ENCODE measurements at places on chromosomes 2 and 18.

DNA sequence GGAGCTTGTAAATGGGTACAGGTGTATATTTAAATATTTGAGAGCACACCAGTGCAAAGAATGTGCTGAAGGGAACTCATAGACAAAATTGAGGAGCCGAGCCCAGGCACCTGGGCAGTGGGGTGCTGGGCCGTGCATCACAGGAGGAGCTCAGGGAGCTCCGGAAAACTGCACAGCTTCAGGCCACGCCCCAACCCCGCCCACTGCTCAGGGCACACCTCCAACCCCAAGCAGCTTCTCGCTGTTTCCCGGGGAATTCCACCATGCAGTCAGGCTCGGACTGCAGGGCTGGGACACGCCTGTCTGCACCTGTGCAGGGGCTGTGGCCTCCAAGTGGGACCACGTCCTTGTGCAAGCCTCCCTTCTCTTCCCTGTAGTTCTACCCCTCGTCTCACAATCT, 243.0 kb downstream of the HDAC4 start:
- DNase-seq: no peak

- DNase-seq: no peak
These were observed 954.7 kb upstream of the FANCL start for GRCh38 chr2:59195851-59196250.

- peak; percentile 12 for DNase-seq
These were observed 569 bp downstream of the TMX3 start for GRCh38 chr18:68714366-68714711.

GRCh38 chr2:227000123-227000522, 163.9 kb downstream of the COL4A4 start:
- no peak for DNase-seq

GRCh38 chr18:48019557-48020325, 89.3 kb upstream of the SMAD2 start:
- DNase-seq: no peak

GRCh38 chr2:99096728-99097127, 44.8 kb upstream of the C2orf15 start:
- no peak for DNase-seq

DNA sequence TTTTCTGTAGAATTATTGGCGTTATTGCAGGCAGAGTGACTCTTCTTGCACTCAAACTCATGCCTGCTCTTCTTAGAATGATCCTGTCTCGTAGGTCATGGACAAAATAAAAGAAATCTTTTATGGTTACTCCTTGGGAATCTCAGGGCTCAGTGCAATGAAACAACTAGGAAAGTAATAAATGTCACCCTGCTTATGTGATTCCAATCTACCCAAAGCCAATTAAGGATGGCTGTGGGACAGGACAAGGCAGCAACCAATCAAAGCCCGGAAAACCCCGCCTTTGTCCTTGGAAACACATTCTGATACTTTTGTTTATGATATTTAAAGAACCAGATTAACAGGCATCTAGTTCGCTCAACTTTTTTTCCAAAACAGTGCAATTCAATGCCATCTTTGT, 53.0 kb downstream of the GRB14 start:
- no peak for DNase-seq

DNA sequence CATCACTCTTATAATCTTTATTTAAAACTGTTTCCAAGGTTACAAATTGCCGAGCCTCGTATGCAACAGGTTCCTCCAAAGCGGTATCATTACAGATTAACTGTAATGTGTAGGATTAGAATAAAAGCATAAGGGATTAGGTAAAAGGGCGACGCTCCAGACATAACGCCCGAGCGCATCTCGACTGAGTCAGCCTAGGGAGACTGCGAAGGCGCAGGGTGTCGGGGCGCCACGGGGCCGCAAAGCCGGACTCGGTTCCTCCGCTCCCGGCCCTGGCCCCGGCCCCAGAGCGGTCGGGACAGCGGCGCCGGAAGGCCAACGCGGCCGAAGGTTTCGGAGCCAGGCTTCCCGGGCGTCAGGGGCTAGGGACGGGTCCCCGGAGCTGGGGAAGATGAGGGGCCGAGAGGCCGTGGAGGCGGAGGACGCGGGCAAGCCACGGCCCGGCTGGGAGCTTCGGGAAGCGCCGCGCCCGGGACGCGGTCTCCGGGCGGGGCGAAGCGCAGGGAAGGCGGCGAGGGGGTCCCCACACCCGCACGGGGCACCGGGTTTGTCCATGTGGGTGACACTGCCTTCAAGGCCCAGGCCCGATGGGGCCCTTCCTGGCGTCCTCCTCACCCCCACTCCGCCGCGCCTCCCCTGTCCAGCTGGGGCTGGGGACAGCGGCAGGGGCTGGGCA, 12.9 kb upstream of the SIX3 start:
- DNase-seq: no peak

GRCh38 chr2:54065411-54065810, 50.0 kb upstream of the ACYP2 start:
- no peak for DNase-seq

DNA sequence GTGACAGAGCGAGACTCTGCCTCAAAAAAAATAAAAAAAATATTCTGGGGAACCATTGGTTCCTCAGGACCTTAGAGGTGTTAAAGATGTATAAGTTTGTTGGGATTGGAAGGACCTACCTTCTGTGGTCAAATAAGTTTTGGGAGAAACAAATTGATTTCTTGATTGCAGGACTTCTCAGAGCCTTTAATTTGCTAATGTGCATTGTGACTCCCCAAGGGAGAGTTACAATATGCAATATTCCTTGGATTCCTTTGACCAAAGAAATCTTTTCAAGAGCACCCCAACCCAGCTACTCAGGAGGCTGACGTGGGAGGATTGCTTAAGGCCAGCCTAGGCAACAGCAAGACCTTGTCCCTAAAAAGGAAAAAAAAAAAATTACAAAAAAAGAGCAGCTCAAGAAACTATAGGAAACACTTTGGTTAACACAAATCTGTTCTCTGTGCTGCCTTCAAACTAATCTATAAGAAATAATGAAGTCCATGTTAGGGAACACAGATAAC, 6.5 kb downstream of the NAGK start:
- DNase-seq: no peak

DNA sequence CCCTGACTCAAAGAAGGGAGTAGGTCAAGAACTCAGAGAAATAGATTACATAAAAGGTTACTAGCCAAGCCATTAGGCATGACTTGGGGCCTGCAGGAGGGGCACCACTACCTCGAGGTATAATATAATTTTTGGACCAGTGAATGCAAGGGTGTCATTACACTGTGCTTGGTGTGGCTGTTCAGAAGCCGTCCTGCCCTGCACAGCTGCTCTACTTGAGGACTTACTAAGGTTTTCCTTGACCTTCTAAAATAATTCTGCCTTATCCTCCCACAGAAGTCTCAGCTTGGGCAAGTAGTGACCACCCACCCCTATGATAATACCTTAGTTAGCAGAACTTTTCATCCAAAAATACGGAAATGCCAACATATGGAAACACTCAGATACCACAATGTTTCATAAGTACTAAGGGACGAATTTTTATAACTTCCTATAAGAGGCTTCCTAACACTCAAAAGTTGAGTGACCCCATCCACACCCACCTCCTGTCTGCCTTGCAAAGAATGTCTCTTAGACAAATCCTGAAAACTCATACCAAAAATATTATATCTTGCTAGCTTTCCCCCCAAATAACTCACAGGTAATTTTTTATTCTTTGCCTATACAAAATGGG, 17.7 kb upstream of the ATG16L1 start:
- no peak for DNase-seq

DNA sequence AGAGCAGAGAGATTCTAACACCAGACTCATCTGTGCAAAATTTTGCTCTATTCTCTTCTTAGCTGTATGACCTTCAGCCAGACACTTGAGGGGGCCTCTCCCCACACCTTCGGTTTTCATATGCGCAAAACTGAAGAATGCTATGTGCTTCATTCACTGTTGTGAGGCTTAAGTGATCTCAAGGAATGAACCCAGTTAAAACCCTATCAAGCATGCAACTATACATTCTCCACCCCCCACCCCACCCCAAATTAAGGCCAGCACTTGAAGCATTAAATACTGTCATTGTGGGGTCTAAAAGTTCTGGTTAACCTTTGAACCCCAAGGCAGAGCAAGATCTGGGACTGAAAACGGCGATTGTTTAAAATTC, 10.0 kb downstream of the PCARE start:
- DNase-seq: no peak

DNA sequence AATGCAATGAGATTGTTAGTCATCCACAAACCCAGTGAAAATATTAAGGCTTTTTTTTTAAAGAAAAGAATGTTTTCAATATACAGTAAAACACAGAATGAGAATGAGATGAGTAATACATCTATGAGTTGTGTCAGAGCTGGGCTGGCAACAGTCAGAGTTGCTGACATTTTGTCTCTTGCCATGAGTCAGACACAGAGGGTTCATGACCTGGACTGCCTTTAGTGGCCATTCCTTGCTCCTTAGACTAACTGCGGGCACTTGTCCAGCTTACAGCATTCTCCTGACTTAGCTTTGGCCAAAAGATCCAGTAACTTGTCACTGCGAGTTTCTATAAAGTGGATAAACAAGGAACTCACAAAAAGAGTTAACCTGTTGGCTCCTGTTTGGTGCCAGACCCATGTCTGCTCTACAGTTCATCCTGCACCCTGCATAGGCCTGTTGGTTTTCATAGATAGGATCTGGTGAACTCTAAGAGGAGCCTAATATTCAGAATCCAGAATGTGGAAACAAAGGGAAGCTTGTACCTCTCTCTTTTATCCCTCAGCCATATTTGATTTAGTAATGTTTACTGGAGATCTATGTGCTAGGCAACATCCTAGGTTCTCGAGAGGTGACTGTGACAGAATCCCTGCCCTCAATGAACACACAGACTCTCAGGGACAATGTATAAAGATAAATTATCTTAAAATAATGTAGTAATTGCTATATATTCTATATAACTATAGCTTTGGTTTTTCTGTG, 391.5 kb upstream of the VWC2L start:
- DNase-seq: peak; percentile 2

DNA sequence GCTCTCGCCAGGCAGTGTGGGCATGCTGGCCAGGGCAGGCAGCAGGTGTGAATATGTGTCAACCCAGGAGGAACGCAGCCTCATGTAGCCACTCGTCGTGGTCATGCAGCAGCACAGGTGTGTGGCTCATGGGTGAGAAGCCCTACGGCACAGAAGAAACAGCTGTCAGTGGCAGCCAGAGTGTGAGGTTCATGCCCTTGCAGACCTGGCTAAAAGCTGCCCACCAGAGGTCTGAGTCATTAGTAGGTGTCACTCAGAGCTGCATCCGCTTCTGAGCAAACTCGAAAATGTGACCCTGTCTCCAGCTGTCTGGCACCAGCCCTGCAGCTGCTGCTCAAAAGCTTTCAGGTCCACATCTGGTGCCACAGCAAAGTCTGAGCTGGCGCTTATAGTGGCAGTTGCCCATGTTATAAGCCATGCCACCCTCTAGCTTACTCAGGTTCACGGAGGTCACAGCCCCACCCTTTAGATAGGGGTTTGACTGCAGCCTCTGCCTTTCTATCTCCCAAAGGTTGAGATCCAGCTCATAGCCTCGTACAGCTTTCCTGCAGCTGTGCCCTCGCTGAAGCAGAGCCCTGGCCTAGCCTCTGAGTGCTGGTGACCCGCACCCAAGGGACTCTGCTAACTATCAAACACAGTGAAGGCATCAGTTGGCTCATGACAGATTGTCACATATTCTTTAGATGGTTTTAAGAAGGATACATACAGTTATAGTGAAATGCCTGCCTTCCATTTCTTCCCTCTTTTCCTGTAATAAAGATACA, 195.0 kb downstream of the CCDC102B start:
- DNase-seq: no peak

- DNase-seq: no peak
These were observed 25.7 kb upstream of the PDE1A start for GRCh38 chr2:182452456-182452990.

DNA sequence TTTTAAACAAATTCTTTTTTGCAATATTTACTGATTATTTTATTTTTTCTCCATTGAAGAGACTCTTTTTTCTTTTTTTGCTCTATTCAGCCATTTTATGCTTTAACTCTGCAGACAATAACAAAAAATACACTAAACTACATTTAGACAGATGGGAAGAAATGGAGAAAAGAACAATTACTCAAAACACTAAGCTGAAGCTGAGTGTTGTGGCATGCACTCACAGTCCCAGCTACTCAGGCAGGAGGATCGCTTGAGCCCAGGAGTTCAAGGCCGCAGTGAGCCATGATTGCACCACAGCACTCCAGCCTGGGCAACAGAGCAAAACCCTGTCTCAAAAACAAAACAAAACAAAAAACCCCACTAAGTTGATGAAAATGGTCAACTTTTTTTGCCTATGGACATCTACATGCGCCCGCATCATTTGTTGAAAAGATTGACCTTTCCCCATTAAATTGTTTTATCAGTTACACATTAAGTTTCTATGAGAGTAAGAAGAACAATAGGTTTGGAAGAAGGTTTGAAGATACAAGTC, 43.0 kb downstream of the E2F6 start:
- DNase-seq: no peak

DNA sequence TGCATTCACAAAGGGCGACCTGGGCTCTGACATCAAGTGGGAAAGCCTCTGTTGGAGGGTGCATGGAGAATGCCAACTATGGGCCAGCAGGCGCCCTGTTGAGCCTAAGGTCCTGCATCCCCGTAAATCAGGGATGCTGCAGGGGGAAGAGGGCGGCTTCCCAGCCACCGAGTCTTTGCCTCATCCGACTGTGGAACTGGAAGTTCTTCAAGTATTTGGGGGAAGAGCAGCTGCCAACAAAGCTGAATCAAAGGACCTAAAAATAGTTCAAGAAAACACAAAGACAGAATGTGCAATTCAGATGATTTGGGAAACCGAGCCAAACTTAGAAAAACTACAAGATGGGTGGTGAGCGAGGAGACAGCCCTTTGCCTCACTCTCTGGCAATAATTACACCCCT, 281.1 kb upstream of the MGAT5 start:
- no peak for DNase-seq

GRCh38 chr2:133705287-133705686, 137.0 kb upstream of the NCKAP5 start:
- no peak for DNase-seq

- no peak for DNase-seq
These were observed 16.9 kb upstream of the MREG start for GRCh38 chr2:216030216-216030615.

- no peak for DNase-seq
These were observed 161.0 kb downstream of the TWIST2 start for GRCh38 chr2:239008677-239009588.

DNA sequence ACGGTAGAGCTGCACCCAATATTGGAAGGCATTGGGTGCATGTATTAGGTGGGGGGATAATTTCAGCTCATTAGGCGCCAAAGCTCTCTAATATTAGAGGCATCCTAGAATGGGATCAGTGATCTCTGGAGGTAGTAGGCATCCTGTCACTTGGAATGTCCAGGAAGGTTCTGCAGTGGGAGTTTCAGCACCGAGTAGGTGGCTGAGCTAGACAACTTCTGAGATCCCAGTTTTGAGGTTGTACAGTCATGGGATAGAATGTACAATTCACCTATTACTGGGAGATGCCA, 210.9 kb downstream of the MYCN start:
- DNase-seq: no peak

GRCh38 chr2:71423817-71424420, 29.4 kb upstream of the DYSF start:
- no peak for DNase-seq

DNA sequence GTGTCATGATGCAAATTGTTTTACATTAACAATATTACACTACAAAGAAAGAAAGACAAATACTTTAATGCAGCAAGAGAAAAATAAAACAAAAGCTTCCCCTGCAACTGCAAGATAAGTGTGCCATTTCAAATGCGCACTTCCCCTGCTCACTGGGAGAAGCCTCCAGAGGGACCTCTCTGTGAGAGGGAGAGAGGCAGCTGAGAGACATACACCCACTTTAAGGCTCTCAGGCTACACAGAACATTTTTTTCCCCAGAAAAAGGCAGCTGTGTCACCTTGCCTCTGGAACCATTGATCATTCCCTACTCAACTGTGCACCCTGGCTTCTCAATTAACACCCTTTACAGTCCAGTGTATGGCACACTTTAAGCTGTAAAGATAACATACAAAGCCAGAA, 75.2 kb downstream of the DPP4 start:
- DNase-seq: no peak
